Right ventricle myocardium superior (tissue), 1 donor: ENCODE measurements at places on chromosomes 3 and 15. TPM values are rescaled to one million over a fixed set of nuclear protein-coding genes. Genes with fewer than 3 reads are reported as not detected.
A peak's percentile ranks its signal among the peaks of the same experiment; 100 is the strongest.

- no peak for DNase-seq
Observed at GRCh38 chr3:195397524-195397923, 45.3 kb downstream of the ACAP2 start.

DNA sequence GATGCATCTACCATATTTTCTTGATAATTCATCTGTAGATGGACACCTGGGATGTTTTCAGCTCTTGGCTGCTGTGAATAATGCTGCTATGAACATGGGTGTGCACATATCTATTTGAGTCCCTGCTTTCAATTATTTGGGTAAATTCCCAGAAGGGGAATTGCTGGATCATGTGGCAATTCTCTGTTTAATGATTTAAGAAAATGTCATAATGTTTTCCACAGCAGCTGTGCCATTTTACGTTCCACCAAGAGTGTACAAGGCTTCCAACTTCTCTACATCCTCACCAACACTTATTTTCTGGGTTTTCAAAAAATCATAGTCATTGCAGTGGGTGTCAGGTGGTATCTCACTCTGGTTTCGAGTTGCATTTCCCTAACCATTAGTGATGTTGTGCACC lies 64.4 kb downstream of the NSMCE3 start:
- no peak for DNase-seq

GRCh38 chr15:39889601-39890000 lies 30.5 kb downstream of the GPR176 start:
- no peak for DNase-seq

DNA sequence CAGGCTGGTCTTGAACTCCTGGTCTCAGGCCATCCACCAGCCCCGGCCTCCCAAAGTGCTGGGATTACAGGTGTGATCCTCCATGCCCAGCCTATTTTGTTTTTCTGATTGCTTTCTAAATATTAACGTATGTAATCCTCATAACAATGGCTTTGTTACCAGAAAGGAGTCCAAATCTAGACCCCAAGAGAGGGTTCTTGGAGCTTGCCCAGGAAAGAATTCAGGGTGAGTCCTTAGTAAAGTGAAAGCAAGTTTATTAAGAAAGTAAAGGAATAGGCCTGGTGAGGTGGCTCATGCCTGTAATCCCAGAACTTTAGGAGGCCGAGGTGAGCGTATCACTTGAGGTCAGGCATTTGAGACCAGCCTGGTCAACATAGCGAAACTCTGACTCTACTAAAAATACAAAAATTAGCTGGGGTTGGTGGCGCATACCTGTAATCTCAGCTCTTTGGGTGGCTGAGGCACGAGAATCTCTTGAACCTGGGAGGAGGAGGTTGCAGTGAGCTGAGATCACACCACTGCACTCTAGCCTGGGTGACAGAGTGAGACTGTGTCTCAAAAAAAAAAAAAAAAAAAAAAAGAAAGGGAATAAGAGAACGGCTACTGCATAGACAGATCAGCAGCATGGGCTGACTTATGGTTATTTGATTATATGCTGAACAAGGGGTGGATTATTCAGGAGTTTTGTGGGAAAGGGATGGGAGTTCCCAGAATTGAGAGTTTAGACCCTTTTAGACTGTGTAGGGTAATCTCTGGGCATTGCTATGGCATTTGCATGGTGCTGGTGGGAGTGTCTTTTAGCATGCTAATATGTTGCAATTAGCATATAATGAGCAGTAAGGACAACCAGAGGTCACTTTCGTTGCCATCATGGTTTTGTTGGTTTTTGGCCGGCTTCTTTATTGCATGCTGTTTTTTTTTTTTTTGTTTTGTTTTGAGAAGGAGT lies 36.1 kb downstream of the TYRO3 start:
- no peak for DNase-seq

GRCh38 chr15:99009741-99010330 lies 2.2 kb upstream of the PGPEP1L start:
- no peak for DNase-seq

DNA sequence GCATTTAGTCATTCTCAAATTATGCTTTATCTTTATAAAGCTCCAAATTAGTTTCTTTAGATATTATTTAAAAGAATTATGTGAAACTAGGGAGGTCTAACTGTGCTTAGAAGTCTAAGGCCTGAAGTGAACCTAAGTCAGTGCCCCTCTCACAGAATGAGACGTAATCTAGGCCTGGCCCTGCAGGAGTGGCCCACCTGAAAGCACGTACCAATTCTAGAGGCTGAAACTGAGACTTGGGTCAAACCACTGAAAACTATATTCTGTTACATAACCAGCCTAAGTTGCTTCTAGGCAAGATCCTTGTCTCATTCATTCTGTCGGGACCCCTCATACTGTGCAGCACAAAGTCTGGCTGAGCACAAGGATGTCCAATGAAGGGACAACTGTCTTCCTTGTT lies 143.7 kb downstream of the ISL2 start:
- DNase-seq: no peak

DNA sequence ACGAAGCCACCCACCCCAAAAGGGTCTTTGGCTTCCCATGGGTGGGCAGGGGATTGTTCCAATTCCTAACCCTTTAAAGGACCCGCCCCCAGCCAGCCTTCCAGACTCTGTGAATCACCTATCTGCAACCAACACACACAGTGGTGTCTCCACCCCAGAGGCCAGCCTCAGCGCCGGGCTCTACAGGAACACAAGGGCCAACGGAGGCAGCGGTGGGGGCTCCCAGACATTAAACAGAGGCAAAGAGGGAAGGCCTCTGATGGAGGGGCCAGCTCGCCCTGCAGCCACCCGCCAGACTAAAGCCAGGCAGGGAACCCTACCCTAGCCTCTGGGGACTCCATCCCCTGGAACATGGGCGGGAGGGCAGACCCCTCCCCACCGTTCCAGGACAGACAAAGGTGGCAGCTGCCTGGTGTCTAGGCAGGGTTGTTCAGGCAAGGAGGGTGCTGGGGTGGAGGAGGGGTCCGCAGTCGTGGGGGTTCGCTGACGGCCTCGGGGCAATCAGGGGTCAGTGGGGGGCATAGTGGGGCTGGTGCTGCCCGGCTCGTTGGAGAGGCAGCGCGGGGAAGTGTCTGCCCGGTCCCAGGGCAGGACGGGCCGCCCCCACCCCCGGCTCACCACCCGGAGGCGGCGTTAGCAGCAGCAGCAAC lies 448 bp downstream of the SHISA5 start:
- DNase-seq: peak; percentile 69

DNA sequence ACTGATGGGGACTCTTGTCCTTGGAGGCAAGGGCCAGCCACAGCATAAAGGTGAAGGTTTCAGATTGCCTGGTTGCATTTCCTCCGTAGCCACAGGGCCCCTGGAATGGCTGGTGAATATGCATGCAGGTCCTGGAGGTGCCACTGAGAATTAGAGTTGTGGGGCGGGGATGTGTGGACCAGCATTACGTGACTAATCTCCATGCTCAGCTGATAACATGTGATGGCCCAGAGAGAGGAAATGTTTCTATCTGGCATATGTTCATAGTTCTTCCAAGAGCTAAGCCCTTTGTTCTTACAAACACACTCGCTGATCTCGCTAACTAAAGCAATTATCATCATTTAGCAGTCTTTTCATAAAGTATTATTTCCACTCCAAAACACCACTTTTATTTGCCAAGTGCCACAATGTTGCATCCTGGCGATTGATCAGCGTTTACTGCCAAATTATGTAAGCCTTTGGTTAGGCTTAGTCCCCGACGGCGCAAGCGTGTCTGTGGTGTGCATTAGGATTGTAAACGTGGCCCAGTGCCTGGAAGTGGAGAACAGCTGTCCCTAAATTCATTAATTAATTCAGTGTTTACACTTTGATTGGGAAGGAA lies 55.9 kb downstream of the CGNL1 start:
- no peak for DNase-seq

DNA sequence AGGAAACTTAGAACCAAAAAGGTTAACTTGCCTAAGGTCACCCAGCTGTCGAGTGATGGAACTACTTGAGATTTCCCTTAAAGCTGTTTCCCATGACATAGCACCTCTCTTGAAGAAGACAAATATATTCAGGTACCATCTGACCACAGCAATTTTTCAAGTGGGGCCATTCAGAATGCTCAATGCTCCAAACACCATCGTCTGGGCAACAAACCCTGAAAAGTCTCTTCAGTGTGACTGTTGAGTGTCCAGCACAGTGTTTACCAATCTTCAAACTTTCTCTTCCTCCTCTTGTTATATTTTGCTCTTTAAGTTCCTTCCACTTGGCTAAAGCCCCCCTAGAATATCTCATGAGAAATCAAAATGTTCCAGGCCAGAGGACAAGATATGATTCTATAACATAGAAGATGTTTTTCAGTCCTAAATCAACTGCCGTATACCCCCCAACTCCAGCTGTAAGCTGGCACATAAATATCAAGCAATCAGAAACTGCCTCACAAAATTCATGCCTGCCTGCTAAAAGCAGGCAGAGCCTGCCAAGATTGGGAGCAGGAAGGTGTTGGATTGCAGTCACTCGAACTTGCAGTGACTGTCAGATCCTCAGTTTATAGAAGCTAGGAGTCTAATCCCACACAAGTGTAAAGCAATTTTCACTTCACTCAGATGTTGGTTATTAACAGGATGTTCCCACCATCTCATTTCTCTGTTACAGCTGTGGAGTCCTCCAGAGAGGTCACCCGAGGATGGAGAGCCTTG lies 230.5 kb upstream of the MRPL3 start:
- no peak for DNase-seq

DNA sequence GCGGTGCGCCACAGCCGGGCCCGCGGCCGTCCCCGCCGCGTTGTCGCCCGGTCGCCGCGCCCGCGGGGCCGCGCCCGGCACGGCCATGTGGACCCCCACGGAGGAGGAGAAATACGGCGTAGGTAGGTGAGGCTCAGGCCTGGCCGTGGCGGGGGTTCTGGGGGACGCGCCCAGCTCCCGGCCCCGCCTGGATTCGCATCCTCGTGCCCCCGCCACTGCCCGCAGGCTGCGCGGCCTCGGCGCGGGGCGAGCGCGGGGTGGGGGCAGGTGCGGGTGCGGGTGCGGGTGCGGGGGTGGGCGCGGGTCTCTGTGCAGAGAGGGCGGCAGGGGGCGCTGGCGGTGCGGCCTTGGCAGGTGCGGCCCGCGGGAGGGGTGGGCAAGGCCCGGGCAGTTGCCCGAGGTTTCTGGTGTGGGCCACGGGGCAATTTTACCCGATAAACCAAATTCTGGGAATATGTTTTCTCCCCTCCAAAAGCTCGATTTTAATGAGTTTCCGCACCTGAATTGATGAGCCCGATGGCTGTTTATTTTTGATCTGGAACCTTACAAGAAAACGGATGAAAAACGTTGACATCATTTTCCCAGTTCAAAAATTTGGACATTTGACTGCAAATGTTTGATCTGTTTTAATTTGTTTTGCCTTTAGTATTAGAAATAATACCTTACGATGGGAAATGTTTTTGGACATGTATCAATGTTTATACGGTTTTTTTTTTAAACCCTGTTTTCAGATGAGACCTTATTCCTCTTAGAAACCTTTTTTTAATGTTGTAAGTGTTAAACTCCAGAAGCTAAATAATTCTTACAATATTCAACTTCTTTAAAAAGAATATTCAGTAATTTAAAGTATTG lies 678 bp downstream of the DOCK3 start:
- DNase-seq: peak; percentile 56

GRCh38 chr15:44801797-44802196 lies 65.5 kb downstream of the TRIM69 start:
- DNase-seq: no peak

FOXB1 gene
- not detected for total RNA-seq

OR5H1 gene
- not detected for total RNA-seq

UBP1 gene
- 36.6 TPM for total RNA-seq

ARPP21 gene
- not detected for total RNA-seq

PCLAF gene
- 0.59 TPM for total RNA-seq

FSIP1 gene
- 0.91 TPM for total RNA-seq

IGSF10 gene
- total RNA-seq: 2.6 TPM

EDEM1 gene
- 7.4 TPM for total RNA-seq

SPTSSB gene
- not detected for total RNA-seq
